ENCODE measurements at places on chromosomes 4 and X.

GRCh38 chr4:83556816-83557215, 20.9 kb downstream of the GPAT3 start:
- DNase-seq, result no peak

GRCh38 chrX:136148391-136148790, 1.1 kb downstream of the FHL1 start:
- DNase-seq, result no peak

DNA sequence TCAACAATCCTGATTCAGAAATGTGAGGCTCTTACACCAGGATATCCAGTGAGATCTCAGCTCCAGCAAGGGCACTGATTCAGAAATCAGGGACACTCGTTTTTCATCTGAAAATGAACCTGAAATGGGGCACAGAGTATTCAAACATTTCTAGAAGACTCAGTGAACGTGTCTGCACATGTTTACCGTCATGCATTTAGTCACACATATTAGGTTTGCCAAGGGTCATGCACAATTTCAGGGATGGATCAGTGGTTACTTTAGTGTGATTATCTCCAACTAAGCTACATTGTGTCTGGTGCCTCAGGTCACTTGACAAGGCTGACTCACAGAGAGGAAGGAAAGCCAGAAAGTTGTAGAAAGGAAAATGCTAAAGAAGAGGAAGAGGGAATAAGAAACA, 33.6 kb upstream of the SPANXN2 start:
- no peak for DNase-seq

DNA sequence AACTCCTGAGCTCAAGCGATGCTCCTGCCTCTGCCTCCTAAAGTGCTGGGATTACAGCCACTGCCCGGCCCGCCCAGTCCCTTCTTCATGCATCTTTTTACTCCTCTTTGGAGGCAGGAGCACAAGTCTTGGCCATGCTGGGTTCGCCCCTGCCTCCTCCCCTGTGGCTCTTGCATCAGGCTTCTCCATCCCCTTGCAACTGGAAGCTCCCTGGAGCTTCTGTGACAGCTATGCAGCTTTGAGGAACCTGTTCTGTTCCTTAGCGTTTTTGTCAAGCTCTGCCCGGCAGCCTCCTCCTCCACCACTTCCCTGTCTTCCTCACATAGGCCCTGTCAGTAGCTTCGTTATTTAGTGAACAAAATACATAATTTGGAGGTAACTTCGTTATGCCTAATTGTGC, 73.9 kb downstream of the PSAPL1 start:
- no peak for DNase-seq

- DNase-seq, result no peak
Observed at GRCh38 chr4:89351201-89351600, 43.6 kb upstream of the GPRIN3 start.

DNA sequence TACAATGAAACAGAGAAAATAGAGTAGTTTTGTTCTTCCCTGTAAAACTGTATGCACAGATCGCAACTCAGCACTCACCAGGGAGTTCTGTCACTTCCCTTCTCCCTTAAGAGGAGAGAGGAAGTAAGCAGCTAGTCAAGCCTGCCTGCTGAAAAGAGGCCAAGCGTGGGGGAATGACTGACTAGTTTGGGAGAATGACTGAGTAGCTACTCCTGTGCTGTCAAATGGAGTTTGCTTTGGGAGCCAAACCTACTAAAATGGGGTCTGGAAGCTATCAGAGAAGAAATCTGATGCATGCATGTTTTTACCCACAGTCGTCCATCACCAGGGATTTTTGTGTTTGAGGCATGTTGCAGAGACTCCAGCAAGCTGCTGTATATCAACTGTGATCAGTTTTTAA, 54.6 kb upstream of the LHFPL1 start:
- DNase-seq, result no peak

GRCh38 chr4:186724058-186724863, 605 bp upstream of the FAT1 start:
- DNase-seq, result no peak

- DNase-seq, result no peak
Observed at GRCh38 chrX:11381464-11381863, 88.3 kb downstream of the AMELX start.

GRCh38 chr4:114866901-114867670, 246.3 kb downstream of the NDST4 start:
- no peak for DNase-seq

DNA sequence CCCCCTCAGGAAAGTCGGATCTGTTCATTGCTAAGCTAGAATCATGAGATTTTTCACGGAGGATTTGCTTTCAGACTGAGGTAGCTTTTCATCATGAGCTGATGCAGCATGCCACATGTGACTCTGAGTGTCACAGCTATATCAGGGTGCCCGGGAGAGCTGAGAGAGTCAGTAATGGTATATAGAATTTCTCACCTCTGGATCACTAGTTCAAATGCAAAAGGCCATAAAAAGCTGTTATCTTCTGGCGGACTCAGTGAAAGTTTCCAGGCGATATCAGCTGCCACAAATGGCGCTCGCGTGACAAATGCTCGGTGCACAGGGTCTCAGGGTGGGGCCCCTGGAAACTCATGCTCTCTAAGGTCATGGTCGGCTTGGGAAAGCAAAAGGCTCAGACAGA, 150.1 kb downstream of the DHX15 start:
- no peak for DNase-seq

GRCh38 chr4:95536650-95537049, 12.1 kb downstream of the UNC5C start:
- DNase-seq, result no peak

GRCh38 chrX:149903889-149904748, 23.1 kb downstream of the MAGEA8 start:
- DNase-seq, result no peak

DNA sequence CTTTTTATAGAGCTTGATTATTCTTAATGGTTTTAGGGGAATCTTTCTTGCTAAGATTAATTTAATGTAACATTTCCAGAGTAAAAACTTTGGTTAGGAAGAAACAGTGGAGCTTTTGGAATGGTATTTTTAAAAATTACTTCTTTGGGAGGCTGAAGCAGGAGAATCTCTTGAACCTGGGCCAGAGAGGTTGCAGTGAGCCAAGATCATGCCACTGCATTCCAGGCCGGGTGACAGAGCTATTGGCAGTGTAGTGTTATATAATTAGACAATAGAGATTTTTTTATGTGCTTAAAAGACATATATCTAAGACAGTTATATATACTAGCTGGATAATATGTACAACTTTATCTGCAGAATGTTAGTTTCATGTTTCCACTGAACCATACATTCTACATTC, 585.6 kb downstream of the ADGRL3 start:
- no peak for DNase-seq

DNA sequence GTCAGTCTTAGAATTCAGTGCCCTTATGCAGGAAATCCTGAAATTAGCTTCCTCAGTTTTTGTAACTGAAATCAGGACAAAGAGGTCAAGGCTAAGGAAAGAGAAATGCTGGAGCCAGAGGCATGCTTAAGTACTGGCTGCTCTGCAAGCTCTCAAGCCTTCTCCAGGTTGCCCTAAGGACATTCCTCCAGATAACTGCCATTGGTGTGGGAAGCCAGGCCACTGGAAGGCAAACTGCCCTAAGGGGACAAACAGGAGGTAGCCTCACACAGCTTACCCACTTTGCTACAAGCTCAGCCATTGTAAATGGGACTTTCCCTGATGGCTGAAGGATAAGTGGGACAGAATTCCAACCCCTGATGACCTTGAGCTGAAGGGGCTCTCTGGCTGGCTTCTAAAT, 606.9 kb upstream of the PCDH10 start:
- DNase-seq, result no peak

GRCh38 chrX:26254436-26254835, 38.5 kb downstream of the MAGEB5 start:
- no peak for DNase-seq

GRCh38 chr4:8730159-8730558, 137.6 kb downstream of the CPZ start:
- no peak for DNase-seq

GRCh38 chr4:96073461-96073860, 233.6 kb downstream of the PDHA2 start:
- no peak for DNase-seq

- no peak for DNase-seq
Observed at GRCh38 chr4:148376151-148376550, 66.1 kb downstream of the NR3C2 start.

DNA sequence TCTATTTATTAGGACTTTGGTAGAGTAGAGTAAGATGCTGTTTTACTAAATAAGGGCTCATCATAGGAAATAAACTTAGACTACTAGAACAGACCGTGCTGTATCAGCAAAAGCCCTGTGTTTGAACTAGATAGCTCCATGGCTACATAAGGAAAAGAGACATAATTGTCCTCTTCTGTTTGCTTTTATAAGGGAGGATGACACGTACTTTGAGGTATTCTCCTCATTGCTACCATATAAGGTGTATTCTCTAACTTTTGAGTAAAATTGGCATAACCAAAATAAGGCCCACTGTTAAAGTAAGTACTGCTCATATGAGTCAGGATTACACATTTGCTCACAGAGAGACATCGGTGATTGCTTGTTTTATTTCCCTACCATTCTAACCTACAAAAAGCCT, 64.3 kb downstream of the PDLIM5 start:
- DNase-seq, result no peak

GRCh38 chrX:34978171-34978570, 35.6 kb downstream of the FAM47B start:
- DNase-seq, result no peak

GRCh38 chr4:6332042-6332668, 62.5 kb downstream of the WFS1 start:
- DNase-seq, result no peak

- DNase-seq, result no peak
Observed at GRCh38 chrX:74593593-74593992, 20.8 kb downstream of the RLIM start.

- no peak for DNase-seq
Observed at GRCh38 chr4:76582074-76582816, 147.2 kb downstream of the SHROOM3 start.

GRCh38 chr4:81486502-81486901, 14.8 kb upstream of the RASGEF1B start:
- DNase-seq, result no peak

- no peak for DNase-seq
Observed at GRCh38 chrX:46665232-46666152, 91.9 kb downstream of the CHST7 start.

- DNase-seq, result no peak
Observed at GRCh38 chr4:47519239-47519883, 34.3 kb downstream of the ATP10D start.

GRCh38 chr4:167838686-167839085, 253.7 kb upstream of the ANXA10 start:
- no peak for DNase-seq

GRCh38 chr4:80186676-80187075, 10.6 kb upstream of the PRDM8 start:
- no peak for DNase-seq

GRCh38 chr4:137531986-137532868, at the start of gene PCDH18:
PCDH18 (minus strand) TSS chr4:137532494; CDS start chr4:137532088, 406 bp downstream.
- no peak for DNase-seq

DNA sequence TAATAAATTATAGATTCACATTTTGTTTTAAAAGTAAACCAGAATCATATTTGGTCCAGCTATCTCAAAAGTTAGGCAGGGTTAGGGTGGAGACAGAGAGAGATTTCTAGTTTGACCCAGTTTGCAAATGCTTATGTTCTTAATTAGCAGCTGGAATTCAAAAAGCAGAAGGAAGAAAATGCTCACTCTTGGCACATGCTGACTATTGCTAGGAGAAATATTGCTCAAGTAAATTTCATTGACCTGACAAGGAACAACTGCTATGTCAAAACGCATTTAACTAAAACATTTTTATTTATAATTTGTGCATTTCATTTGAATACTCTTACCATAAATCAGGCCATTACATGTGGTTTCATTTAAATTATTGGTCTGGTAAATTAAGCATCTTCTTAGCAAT, 131.8 kb downstream of the GLRA3 start:
- DNase-seq, result no peak

DNA sequence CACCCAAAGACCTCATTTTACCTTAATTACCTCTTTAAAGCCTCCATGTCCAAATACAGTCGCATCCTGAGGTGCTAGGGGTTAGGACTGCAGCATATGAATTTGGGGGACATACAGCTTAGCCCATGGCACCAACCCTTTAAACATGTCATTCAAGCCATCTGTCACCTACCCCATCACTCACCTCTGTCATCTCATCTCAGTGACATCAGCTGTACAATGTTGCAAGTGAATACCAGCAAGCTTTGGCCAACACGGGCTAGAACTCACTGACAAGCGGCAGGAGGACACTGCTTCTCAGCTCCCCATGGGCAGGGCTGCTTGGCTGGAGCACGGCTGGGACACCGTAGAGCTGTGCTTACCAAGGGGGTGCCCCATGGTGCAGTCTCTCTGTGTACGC, 107.5 kb downstream of the STK32B start:
- no peak for DNase-seq

GRCh38 chrX:140141444-140142029, 176.2 kb upstream of the CXorf66 start:
- DNase-seq, result no peak

GRCh38 chr4:149701435-149702156, 114.0 kb downstream of the IQCM start:
- no peak for DNase-seq

DNA sequence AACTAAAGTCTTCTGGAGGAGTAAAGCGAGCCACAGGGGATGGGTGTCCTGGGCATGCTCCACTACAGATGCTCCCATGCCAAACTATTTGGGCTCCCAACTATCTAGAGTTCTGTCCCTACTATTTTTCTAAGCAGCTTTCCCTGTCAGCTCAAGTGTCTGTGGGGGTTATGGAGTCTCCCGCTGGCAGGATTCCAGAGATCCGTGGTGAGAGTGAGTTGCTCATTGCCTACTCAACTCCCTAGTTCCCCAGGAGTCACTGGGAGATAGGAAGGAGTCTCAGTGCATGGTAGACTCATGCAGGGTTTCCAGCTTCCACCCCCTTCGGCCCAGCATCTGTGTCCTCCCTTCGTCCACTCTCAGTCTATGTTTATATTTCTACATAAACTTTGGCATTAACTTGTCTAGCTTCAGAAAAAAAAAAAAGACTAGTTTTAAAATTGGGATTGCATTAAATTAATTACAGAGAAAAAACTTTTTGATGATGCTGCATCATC, 55.1 kb upstream of the INPP4B start:
- no peak for DNase-seq

- no peak for DNase-seq
Observed at GRCh38 chr4:3777669-3778068, 11.5 kb downstream of the ADRA2C start.

DNA sequence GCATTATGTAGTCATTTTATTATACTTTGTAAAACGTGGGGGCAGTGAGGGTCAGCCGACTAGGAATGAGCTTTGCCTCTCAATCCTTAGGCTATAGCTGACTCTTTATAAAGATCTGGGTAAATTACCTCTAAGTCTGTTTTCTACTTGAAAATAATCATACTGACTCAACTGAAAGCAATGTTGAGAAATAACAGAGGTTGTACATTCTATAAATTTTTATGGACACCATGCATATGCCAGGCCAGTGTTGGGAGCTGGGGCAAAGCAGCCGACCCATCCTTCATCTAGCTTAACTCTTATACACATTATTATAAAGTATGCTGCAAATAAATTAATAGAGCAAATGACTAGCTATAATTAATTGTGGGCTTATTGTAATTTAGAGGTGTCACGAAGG, 2.2 kb upstream of the DCUN1D4 start:
- no peak for DNase-seq

Data from T-helper 2 cell (primary cell).